ENCODE measurements at places on chromosomes 16 and 17.

GRCh38 chr17:79537061-79537460 is 73.8 kb downstream of the RBFOX3 start:
- no peak for DNase-seq

DNA sequence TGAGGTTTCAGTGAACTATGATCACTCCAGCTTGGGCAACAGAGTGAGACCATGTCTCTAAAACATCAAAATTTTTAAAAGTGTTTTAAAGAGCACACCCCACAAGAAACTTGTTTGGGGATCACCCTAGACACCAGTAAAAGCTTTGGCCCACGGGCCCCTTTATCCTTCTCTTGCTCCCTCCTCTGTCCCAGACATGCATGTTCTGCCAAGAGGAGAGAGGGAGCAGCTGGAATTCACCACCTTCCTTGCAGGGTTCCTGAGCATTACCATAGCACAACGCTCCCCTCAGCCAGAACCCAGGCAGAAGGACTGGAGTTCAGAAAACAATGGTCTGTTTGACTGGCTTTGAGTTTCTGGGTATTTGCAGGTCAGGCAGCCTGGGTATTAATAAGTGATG is 214.3 kb upstream of the CDH5 start:
- no peak for DNase-seq

DNA sequence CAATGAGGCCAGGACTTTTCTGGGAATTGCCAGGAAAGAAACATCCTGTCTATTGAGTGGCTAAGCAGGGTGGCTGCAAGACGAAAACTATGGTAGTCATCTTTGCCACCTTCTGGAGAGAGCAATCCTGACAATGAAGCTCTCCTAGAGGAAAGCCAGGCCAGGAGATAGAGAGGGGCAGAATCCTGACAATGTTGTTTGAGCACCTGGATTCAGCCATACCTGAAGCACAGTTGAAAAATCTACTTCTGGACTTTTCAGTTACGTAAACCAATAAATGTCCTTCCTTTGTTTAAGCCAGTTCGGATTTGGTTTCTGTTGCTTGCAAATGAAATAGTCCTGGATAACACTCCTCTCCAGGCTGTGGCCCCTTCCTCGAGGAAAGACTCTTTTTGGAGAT is 9.4 kb downstream of the P2RX1 start:
- no peak for DNase-seq

DNA sequence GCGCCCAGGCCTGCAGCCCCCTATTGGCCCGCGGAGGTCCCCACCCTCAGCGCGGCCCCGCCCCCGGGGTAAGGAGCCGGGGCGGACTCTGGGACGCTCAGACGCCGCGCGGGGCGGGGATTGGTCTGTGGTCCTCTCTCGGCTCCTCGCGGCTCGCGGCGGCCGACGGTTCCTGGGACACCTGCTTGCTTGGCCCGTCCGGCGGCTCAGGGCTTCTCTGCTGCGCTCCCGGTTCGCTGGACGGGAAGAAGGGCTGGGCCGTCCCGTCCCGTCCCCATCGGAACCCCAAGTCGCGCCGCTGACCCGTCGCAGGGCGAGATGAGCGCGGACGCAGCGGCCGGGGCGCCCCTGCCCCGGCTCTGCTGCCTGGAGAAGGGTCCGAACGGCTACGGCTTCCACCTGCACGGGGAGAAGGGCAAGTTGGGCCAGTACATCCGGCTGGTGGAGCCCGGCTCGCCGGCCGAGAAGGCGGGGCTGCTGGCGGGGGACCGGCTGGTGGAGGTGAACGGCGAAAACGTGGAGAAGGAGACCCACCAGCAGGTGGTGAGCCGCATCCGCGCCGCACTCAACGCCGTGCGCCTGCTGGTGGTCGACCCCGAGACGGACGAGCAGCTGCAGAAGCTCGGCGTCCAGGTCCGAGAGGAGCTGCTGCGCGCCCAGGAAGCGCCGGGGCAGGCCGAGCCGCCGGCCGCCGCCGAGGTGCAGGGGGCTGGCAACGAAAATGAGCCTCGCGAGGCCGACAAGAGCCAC is at the start of gene NHERF1:
TSS of gene NHERF1 (plus strand) at position 100 of the 750 bp plus-strand sequence. CDS start at position 319, 219 bp downstream.
- peak; percentile 90 for DNase-seq

DNA sequence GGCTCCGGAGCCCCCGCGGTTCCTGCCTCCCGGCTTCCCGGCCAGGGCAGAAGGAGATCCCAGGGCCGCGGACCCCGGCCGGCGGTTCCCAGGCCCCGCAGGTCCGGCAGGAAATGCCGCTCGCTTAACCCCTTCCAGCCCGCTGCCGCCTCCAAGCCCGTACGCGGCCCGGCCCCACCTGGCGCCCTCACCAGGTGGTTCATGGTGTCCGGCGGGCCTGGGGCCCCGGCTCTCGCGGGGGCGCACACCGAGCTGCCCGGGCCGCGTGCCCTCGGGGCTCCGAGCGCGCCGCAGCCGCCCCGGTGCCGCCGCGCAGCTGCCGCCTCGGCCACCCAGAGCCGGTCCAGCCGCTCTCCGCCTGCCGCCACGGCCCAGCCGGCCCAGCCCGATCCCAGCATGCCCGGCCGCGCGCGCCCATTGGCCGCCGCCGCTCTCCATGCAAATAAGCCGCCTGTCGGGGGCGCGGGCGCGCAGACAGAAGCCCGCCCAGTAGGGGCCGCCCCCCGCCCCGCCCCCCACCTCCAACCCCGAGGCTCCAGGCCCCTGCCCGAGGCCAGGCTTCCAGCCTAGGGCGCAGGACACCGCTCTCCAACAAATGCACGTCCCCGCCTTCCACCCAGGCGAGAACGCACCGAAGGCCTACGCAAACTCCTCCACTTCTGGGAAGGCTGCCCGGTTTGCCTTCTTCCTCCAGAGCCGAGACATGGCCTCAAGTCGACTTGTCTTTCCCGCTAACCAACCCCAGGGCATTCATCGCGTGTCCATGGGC is at the start of gene BCAR1:
TSS of gene BCAR1 (minus strand) at position 345 of the 769 bp plus-strand sequence. CDS start at position 203, 142 bp downstream.
- no peak for DNase-seq

All from stimulated activated naive CD4-positive, alpha-beta T cell treated with Interleukin-2 at 50 U/mL for 16 hours (primary cell).